ENCODE measurements at places on chromosomes 12 and 14.

GRCh38 chr12:2395354-2395977 lies 342.7 kb downstream of the CACNA1C start:
- no peak for DNase-seq

DNA sequence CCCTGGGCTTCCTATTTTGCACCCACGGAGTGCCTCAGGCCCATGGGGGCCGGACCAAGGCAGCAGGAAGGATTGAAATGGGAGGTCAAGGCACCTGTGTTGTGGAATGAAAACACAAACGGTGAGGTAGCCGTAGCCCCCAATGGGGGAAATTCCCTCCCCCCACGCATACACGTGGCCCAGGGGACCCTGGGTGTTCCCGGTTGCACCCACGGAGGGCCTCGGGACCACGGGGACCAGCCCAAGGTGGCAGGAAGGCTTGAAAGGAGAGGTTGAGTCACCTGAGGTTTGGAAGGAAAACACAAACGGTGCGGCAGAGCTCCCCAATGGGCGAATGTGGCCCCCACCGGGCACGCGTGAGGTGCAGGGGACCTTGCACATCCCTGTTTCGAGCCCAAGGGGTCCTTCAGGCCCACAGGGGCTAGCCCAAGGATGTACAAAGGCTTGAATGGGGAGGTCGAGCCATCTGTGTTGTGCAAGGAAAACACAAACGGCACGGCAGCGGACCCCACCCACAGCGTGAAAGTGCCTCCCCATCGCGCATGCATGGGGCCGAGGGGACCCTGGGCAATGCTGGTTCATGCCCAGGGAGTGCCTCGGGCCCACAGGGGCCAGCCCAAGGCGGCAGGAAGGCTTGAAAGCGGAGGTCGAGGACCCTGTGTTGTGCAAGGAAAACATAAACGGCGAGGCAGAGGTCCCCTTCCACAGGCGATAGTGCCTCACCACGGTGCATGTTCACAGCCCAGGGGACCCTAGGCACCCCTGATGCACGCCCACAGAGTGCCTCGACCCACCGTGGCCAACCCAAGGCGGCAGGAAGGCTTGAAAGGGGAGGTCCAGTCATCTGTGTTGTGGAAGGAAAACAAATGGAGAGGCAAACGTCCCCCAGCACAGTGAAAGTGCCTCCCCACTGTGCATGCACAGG lies 376.7 kb downstream of the ALG10 start:
- no peak for DNase-seq

- DNase-seq = no peak
These were observed 560.1 kb upstream of the TBX3 start for GRCh38 chr12:115243933-115244628.

- no peak for DNase-seq
These were observed 1.4 kb upstream of the HOXC10 start for GRCh38 chr12:53983568-53983949.

GRCh38 chr12:108823804-108824203 lies 33.6 kb downstream of the SSH1 start:
- no peak for DNase-seq

- DNase-seq = peak; percentile 54
These were observed 123.9 kb downstream of the PAX9 start for GRCh38 chr14:36785511-36785910.

GRCh38 chr12:94308612-94309011 lies 151.1 kb downstream of the CEP83 start:
- DNase-seq = no peak

GRCh38 chr14:38958589-38958988 lies 144.4 kb downstream of the SEC23A start:
- no peak for DNase-seq

DNA sequence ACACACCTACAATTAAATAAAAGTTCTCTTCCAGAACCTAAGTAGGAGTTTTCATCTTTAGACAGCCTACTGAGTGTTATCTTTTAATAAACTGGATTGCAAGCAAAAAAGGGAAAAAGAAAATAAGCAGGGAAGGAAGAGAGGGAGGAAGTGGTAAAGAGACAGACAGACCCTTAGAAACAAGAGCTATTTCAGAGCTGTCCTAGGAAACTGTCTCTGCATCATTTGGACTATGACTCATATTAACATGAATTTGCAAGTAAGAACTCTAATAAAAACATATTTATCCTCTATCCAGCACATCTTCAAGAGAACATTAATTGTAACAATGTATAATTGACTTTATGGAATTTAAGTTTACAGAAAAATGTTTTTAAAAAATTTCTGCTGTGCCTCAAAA lies 438.8 kb upstream of the USP15 start:
- no peak for DNase-seq

GRCh38 chr14:99380991-99381687 lies 99.5 kb downstream of the SETD3 start:
- no peak for DNase-seq

DNA sequence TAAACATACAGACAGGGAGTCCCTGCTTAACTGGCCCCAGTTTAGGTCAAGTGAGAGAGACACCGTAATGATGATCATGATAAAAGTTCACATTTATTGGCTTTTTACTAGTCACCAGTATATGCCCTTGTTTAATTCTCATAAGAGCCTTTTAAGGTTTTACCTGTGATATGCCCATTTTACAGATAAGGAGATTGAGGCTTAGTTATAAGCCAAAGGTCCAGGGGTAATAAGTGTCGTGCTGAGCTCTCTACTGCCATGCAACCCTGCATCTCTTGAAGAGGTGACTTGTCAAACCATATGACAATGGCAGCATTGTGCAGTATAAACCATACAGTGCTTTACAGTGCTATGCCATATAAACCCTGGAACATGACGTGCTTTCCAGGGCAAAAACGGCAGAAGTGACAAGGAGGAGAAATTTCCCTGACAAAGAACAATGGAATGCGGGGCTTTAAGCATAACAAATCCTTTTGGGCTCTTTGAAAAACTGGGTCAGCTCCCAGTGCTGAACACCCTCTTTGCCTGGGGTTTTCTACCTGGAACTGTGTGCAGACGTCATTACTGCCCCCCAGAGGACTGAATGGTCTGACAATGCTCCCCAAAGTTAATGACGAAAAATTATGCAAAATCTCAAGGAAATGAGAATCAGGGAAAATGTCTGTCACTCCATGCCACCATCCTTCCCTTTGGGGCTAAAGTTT lies 59.7 kb upstream of the C14orf132 start:
- DNase-seq = no peak

- no peak for DNase-seq
These were observed 65.9 kb downstream of the RERG start for GRCh38 chr12:15155271-15155670.

DNA sequence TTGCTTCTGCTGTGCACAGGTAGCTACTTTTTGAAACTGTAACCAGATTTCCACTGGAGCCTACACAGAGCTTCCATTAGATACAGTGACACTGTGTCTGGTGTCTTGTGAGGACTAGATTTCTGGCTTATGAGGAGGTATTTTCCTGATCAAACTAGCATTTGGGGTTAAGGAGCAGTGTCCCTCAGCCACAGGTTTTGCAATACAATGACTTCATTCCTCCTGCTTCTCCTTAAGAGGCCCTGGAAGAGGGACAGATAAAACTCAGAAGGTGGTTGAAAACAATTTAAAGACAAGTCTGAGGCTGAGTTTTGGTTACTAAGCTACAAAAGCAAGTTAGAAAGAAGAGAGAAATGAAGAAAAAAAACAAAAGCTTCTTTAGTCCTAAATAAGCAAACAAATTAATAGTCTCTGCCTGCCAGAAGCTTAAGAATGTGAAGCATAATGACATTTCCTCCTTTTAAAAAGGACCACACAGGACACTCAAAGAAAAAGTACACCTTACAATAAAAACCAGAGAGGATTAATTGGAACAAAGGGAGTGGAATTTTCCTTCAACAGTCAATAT lies 53.0 kb downstream of the PKP2 start:
- DNase-seq = no peak

DNA sequence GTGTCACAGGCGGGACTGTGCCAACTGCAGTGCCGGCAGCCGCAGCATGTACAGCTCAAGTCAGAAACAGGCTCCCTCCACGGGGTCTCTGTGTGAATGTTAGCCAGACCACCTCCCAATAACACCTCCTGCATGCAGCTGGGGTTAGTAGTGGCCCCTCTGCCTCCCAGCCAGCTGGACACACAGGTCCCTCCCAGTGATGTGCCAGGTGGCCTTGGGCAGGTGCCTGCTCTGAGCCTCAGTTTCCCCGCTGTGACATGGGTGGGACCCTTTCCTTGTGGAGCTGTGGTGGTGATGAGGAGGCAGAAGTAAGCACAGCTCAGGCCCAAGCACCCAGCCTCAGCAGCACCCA lies 139.9 kb downstream of the ADGRD1 start:
- DNase-seq = no peak

DNA sequence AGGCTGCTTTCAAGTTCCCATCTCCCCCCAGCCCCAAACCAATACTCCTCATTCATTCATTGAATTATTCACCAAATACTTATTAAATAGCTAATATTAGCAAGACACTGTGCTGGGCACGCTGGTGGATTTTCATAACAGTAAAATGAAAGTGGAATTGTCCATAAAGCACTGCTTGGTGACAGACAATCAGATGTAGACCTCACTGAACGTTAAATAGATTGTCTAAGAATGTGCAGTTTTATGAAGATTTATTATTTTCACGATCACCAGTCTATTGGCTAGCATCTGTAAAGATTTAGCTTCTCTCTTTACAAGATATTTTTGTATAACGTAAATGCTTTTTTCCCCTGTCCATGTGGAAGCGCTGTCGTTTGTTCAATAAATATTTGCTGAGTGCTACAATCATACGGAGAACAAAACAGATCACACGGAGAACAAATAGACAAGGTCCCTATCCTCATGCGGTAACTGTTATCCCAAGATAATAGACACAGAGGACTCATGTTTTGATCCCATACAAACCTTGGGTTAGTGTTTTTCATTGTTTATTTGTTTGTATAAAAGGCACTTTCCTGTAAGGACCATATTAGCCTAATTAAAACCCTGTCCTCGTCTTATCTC lies 397.6 kb downstream of the BCAT1 start:
- DNase-seq = no peak

DNA sequence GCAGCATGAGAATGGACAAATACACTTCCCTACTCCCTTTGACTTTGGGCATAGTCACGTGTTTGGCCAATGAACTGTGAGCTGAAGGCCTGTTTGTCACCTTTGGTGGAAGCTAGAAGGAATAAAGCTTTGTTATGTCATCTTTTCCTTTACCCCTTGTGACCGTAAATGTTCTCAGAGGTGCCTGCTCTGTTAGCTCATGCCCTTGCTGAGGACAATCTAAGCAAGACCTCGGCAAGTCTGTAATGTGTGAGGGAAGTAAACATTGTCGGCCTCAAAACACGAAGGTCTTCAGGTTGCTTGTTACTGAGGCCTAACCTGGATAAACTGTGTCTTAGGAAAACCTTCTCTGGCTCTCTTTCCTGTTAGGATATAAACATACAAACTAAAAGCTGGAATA lies 354.2 kb downstream of the TMEM132D start:
- no peak for DNase-seq

DNA sequence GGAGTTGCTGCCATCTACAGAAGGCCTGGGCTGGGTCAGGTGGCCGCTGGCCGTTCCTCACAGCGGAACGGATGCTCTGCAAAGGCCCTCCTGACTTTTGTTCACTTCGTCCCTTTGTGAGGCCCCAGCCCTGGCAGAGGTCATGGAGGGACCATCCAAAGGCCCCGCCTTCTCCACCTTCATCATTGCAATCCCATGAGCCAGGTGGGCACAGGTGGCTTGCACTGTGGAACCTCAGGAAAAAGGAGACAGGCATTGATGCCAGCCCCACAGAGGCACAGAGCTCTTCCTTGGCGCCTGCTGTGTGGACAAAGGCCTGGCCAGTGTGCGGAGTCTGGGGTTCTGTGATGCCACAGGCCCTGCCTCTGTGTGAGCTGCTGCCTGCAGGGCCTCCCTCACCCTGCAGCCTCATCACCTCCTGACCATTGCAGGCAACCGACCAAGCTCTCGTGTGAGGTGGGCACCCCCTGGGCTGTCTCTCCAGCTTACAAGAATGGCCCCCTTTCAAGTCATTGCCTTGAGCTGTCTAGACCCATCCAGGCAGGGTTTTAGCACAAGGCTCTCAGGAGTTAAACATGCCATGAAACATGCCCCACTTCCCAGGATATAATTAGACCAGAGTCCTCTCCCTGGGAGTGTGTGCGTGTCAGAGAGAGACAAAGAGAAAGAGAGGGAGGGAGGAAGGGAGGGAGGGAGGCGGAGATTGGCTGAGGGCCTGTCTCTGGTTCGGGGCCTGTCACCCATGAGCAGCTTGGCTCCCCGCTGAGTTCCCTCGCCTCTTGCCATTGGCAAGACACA lies 19.3 kb downstream of the NFKBIA start:
- DNase-seq = peak; percentile 95

DNA sequence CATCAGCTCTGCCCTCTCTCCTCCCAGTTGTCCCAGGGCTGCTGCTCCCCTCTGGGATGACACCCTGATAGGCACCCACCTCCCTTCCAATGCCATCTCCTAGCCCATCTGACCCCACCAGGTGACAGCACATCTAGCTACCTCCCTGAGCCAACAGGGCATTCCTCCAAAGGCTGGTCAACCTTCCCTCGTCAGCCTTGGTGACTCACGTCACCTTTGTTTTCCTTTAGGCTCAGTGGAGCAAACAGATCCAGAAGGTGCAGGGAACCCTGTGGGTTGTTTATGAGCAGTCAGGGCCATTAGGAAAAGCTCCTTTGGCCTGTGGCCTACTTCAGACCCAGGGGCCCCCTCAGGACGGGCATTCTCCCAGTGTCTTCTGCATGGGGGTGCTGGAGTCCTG lies 32.4 kb downstream of the PIGH start:
- DNase-seq = no peak

- DNase-seq = no peak
These were observed 62.6 kb upstream of the SRSF5 start for GRCh38 chr14:69704319-69704718.

DNA sequence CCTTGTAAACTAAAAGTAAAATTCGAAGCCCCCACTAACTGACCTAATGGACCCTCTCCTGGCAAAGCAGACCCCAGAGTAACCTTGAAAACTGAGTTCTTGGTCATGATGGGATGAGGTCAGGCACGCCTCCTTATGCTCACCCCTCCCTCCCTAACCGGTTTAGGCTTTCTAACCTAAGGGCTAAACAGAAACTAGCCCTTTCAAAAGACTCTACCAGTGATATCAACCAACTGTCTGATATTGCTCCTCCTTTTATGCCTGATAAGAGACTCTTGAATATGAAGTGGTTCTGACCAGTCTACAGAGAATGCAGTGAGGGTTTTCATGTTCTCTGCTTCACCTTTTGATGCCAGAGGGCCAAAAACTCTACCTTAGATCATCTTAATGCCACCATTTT lies 4.8 kb upstream of the LPCAT3 start:
- DNase-seq = no peak

DNA sequence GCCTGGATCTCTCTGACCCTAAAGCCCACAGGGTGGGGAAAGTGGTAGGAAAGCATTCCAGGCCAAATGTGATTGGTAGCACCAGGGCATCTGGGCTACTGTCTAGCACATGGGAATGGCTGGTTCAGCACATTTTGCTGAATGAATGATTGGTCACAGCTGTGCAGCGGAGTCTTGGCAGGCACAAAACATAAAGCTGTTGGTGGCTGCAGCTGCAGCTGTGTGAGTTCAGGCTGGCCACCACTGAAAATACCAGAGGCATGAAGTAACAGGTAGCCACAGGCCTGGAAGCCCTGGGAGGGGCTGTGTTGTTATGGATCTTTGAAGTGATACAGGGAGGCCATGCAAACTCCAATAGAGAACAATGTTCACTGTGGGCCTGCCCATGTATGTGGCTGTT lies 72.7 kb downstream of the MYRFL start:
- DNase-seq = no peak
